ENCODE measurements at places on chromosomes 7 and 10. TPM values are rescaled to one million over a fixed set of nuclear protein-coding genes. Genes with fewer than 3 reads are reported as not detected.
A peak's percentile ranks its signal among the peaks of the same experiment; 100 is the strongest.

Gene ITIH5
- total RNA-seq, result under 0.01 TPM

Gene SORBS1
- total RNA-seq, result 0.18 TPM

- H3K27ac ChIP-seq, result peak overlapping the region; percentile 57
- DNase-seq, result no peak
- H3K36me3 ChIP-seq, result no peaks in the 10 kb centered on the region
- H3K4me1 ChIP-seq, result peaks cover 14% of the 10 kb centered on the region
- H3K4me3 ChIP-seq, result no peak overlapping the region
- H3K27me3 ChIP-seq, result no peaks in the 10 kb centered on the region
Measured at GRCh38 chr7:151659219-151659618, 139.5 kb upstream of the RHEB start.

DNA sequence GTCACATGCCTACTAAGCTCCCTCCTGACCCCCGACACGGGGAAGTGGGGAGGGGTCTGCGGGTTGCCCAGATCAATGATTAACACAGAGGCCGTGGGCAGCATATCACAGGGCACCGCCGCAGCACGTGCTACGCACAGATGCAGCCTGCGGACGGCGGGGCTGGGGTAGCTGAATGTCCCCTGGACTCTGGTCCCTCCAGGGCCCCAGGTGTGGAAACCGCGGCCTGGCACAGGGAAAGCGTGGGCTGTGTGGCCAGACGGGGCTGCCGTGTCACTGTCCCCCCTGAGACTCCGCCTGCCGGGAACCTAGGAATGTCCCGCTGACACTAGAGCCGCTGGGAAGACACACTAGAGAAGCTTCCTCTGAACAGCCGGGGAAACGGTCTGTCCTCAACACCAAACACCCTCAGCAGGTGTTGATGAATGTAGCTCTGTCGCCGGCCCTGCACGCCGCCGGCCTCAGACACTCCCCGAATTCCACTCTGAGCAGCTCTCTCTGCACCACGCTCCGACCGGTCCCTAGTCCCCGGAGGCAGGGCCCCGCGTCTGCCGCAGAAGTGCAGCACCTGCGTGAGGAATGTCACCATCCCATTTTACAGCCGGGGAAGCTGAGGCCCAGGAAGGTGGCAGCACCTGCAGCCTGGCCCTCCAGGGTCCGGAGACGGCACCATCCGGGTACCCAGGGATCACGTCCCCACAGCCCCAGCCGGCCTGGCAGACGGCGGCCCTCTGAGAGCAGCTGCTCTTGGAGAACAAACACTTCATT, 33.4 kb upstream of the PDGFA start:
- peaks cover 2% of the 10 kb centered on the region for H3K4me1 ChIP-seq
- no peak for DNase-seq
- no peak overlapping the region for H3K27ac ChIP-seq
- no peak overlapping the region for H3K4me3 ChIP-seq
- no peaks in the 10 kb centered on the region for H3K36me3 ChIP-seq

- no peaks in the 10 kb centered on the region for H3K4me1 ChIP-seq
- no peak for DNase-seq
- H3K4me3 ChIP-seq, result no peak overlapping the region
Measured at GRCh38 chr10:109737626-109738025, 185.7 kb downstream of the XPNPEP1 start.

DNA sequence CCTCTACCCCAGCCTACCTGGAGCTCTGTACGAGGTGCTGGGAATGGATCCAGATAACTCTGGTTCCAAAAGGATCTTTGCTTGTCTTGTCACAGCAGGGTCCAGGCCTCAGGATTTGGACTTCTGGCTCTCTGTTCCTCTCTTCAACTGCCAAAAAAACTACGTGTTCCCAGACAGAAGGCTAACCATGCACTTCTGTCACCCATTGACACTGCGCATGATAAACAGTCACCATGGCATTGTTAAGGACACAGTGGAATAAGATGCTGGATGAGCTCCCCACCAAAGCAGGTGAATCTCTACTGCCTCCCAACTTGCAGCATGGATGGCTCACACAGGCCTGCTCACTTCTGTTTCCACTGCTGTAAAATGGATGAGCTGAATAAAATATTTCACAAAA, 637.9 kb downstream of the TNS3 start:
- H3K27ac ChIP-seq, result no peak overlapping the region
- no peaks in the 10 kb centered on the region for H3K4me1 ChIP-seq

GRCh38 chr10:30098629-30099028, 39.2 kb upstream of the JCAD start:
- peaks cover 1% of the 10 kb centered on the region for H3K27me3 ChIP-seq
- no peak overlapping the region for H3K4me3 ChIP-seq
- no peaks in the 10 kb centered on the region for H3K36me3 ChIP-seq
- H3K27ac ChIP-seq, result no peak overlapping the region
- peak; percentile 92 for DNase-seq
- peaks cover 3% of the 10 kb centered on the region for H3K4me1 ChIP-seq

GRCh38 chr7:1459920-1460820, 900 bp upstream of the MICALL2 start:
- peak overlapping the region; percentile 41 for H3K4me3 ChIP-seq
- DNase-seq, result no peak
- H3K27ac ChIP-seq, result peak overlapping the region; percentile 58
- peaks cover 29% of the 10 kb centered on the region for H3K4me1 ChIP-seq
- H3K36me3 ChIP-seq, result no peaks in the 10 kb centered on the region
- no peaks in the 10 kb centered on the region for H3K27me3 ChIP-seq

DNA sequence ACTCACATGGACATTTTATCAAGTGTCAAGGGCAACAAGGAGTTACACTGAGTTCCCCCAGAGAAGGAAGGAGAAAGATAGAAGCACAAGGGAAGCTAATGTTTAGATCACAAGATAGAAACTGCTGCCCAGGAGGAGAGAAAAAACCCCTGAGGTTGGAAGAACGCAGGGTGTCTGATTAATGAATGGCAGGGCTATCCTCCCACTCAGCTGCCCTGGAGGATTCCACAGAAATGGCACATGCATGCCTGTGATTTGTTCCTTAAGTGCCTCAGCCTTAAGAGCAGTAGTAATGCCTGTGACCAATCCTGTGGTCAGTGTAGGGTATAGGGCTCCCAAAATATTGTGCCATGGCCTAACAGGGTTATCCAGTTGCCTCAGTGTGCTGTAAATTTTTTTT, 20.2 kb downstream of the DNAJB9 start:
- no peak for DNase-seq
- no peak overlapping the region for H3K27ac ChIP-seq
- no peaks in the 10 kb centered on the region for H3K36me3 ChIP-seq
- no peaks in the 10 kb centered on the region for H3K4me1 ChIP-seq
- H3K27me3 ChIP-seq, result no peaks in the 10 kb centered on the region

GRCh38 chr10:70656489-70656888, 15.8 kb upstream of the ADAMTS14 start:
- H3K4me1 ChIP-seq, result peaks cover 10% of the 10 kb centered on the region
- H3K4me3 ChIP-seq, result no peak overlapping the region
- DNase-seq, result peak; percentile 98
- no peaks in the 10 kb centered on the region for H3K27me3 ChIP-seq
- H3K27ac ChIP-seq, result peak overlapping the region; percentile 43

DNA sequence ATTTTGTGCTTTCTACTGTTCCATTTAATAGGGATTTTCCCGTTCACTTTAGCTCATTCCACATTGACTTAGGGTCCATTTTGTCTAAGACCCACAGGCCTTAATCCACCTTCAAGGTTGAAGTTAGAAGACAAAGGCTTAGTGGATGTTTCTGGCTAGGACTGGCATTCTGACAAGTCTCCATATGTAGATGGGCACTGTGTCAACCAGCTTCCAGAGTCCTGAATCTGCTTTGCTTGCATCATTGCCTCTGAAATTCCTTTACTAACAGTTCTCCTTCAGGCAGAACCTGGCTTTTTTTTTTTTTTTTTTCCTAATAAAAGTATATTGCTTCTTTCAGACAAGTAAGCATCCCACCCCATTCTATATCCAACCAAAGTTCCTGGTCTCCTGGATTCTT, 69.6 kb upstream of the PDCD4 start:
- H3K27me3 ChIP-seq, result peaks cover 5% of the 10 kb centered on the region
- H3K4me3 ChIP-seq, result no peak overlapping the region
- peak overlapping the region; percentile 63 for H3K27ac ChIP-seq
- peak; percentile 81 for DNase-seq
- H3K4me1 ChIP-seq, result peaks cover 7% of the 10 kb centered on the region
- no peaks in the 10 kb centered on the region for H3K36me3 ChIP-seq

DNA sequence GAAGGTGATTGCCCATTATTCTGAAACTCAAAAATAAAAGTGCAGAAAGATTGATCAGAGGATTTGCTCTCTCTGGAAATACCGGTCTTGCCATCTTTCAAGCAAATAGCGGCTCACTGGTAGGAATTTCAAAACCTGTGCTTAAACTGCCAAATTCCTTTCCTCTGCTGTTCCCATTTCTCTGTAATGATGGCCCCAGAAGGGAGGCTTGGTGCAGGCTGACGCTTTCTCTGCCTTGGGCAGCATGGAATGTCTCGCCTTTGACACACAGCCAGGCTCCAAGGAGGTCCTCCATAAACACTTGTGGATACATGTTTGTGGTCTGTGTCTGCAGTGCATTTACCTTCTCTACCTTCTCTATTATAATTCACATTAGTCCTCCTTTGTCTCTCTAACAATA, 146.8 kb downstream of the HIBADH start:
- no peaks in the 10 kb centered on the region for H3K27me3 ChIP-seq
- H3K27ac ChIP-seq, result no peak overlapping the region
- no peak for DNase-seq
- no peak overlapping the region for H3K4me3 ChIP-seq
- peaks cover 2% of the 10 kb centered on the region for H3K4me1 ChIP-seq
- H3K36me3 ChIP-seq, result no peaks in the 10 kb centered on the region

GRCh38 chr7:107315716-107316220, 147.0 kb downstream of the HBP1 start:
- DNase-seq, result no peak
- no peak overlapping the region for H3K27ac ChIP-seq
- no peaks in the 10 kb centered on the region for H3K27me3 ChIP-seq
- H3K36me3 ChIP-seq, result 0 out of 2 replicates have a peak, but pooled peaks cover 2% of the 10 kb centered on the region
- H3K4me1 ChIP-seq, result no peaks in the 10 kb centered on the region

Measured in IMR-90 (cell line).